ENCODE measurements at places on chromosomes 16 and 17.

GRCh38 chr16:69903865-69904415 is 47.2 kb upstream of the CLEC18A start:
- DNase-seq = no peak

DNA sequence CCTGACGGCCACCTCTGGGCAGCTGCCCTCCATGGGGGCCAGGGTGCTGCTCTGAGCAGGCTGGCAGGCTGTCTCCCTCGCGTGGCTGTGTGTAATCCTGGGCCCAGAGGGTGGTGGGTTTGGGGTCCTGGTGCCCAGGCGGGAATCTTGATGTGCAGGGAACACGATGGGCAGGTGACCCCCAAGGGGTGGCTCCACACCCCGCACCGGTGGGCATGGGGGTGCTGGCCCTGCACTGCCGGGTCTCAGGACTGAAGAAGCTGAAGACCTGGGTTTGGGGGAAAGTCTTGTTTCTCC is 8.6 kb downstream of the CHMP6 start:
- no peak for DNase-seq

DNA sequence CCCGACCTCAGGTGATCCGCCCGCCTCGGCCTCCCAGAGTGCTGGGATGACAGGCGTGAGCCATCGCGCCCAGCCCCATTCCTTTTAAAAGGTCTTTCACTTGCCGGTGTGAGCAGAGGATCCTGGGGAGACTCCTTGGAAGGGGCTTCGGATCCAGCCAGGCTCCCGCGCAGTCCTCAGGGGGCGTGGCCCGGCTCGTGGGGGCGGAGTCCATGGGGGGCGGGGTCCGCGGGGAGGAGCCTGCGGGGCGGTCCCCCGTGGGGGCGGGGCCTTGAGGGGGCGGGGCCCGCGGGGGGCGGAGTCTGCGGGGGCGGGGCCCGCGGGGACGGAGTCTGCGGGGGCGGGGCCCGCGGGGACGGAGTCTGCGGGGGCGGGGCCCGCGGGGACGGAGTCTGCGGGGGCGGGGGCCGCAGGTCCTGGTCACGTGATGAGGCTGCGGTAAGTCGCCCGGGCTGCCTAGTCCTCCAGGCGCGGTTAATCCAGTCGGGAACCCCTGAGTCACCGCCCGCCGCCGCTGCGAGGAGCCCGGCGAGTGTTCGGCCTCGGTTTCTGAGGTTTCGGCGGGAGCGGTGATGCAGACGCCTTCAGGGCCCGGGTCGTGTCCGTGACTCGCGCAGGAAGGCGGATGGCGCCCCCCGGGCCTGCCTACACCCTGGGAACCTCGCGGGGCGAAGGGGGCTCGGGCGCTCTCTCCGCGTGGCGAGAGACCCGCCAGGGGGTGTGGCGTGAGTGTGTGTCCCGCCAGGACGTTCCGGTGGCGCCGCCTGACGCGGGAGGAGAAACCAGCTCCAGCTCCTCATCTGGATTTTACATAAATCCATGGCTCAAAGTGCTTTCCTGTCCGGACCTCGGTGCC is 23.6 kb upstream of the ABR start:
- no peak for DNase-seq

GRCh38 chr17:67998466-67998865 is 2.2 kb upstream of the C17orf58 start:
- DNase-seq = no peak

DNA sequence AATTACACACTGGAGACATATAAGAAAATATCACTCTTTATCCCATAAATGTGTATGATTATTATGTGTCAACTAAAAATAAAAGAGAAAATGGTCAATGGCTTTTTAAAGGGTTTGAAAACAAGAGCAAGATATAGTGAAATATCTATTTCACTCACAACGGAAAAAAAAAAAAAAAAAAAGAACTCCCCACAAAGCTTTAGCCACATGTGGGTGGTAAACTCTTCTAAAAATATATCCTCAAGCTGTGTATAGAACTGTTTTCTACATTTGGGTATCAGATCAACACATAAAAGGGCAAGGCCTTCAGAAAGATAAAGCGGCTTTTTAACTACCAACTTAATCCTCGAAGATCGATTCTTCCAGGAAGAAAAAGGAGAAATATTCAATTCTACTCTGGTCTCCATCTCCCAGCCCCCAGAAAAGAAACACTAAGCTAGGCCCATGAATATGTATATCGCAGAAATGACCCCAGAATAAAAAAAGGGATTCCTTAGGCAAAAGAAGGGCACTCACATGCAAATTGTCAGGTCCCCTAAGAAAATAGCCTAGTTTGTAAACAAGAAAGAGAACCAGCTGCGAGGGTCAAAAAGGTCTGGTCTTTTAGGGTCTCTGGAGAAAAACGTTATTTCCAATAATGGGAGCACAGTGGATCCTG is 4.4 kb downstream of the LITAF start:
- DNase-seq = no peak

DNA sequence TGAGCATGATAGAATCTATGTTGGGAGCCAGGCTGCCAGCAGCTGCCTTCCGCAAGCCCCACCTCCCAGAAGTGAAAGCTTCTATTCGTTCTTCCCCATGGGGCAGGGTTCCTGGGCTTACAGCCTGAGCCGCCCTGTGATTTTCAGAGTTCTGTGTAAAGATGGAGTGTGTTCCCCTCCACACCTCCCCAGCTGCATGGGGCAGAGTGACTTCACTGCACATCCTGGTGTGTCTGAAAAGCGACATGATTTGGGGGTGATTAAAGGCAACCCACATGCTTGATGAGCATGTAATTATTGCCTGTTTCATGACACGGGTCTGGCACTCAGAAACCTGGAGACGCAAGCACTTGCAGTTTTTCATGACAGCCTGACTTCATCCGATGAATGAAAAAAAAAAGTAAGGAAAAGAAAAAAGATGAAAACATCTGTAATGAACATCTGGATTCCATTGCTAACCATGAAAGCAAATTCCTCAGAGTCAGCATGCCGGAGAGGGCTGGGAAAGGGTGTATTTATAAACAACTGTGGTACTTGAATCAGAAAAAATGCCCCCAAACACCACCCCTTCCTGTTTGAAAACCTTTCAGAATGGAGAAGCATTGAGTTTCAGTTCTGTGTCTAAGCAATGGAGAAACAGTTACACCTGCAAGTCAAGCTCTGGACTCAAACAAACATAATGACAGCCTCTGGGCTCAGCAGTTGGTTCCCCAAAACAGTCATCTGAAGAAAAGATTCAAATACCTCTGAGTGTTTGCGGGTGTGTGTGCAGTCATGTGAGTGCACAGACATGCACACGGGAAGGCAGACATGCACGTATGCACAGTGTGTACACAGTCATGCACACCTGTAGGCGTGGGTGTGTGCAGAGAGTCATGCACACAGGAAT is 266.0 kb downstream of the ENGASE start:
- DNase-seq = no peak

DNA sequence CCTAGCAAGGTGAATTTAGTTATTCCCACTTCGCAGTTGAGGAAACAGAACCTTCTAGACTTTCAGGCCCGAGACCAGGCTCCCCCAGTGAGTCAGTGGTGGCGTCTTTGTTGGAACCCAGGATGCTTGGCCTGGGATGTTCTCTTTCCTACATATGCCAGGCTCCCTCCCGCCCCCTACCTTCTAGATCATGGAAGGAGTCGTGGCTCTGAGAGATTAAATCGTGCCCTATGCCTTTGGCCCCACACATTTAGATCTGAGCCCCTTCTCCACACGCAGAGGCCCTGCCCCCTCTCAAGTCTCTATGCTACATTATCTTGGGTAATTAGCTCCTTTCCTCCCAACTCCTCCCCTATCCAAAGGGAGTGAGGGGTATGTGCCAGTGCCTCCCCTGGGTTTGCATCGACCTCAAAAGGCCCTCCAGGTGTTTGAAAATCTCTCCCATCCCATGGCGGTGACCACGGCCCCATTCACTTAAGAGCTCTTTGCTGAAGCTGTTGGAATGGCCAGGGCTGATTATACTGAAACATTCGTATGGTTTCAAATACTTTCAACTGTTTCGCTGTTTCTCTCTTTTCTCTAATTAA is 3.0 kb downstream of the NGFR start:
- no peak for DNase-seq

DNA sequence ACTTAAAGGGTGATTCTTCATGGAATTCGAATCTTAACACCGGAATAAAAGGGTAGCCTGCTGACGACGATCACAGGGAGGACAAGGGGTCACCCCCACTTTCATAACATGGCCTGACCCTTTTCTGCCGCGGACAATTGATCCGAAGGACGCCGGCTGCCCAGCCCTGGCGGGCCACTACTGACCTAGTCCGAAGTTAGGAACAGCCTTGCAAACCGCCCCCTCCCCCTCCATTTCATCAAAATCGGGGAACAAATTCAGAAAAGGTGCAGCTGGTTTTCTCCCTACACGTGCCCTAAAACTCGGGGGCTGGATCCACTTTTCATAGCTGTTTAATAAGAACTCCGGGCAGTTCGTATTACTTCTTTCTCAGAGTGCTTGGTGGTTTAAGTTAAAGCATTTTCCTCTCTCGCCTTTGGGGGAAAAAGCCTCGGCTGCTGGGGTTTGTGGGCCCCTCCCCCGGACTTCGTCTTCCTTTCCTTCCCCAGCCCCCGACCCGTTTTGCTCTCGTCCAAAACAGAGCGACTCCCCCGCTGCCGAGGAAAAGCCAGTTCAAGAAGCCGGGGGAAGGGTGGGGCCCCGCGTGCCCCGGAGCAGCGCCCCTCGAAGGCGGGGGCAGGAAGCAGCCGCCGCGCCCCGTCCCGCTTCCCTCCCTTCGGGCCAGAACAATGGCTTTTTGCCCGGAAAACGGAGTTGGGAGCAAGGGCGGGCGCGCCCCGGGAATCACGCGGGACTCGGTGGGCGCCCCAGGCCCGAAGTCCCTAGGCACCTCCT is 641 bp upstream of the CBX2 start:
- peak; percentile 75 for DNase-seq

GRCh38 chr16:53261276-53261675 is 173.0 kb upstream of the RBL2 start:
- no peak for DNase-seq

DNA sequence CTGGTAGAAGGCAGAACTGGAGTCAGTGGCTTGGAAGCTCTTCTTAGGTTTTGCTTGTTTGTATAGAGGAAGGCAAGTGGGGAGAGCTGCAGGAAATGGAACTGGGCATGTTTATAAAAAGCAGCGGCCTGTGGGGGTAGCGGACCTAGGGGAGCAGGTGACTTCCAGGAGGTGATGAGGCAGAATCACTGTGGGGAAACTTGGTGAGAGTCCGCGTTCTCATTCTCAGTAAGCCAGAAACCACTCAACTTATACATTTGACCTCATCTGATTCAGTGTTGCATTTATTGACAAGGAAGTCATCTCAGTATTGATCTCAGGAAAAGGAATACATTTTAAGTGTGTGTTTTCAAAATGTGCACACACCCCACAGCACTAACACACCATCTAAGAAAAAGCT is 299.8 kb downstream of the CNTNAP4 start:
- no peak for DNase-seq

GRCh38 chr16:79358188-79358587 is 242.3 kb downstream of the MAF start:
- no peak for DNase-seq

DNA sequence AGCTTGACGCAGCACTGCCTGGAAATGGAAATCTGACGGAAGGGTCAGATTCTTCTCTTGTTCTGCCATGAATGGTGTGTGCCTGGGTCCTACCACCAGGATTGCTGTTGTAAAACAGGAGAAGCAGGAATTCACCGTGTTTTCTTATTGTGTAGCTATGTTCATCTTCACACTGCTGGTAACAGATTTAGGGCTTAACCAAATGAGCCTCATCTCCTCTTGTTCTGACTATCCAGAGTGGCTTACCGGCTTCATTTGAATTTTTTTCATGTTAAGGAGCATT is 97.3 kb upstream of the CHMP6 start:
- no peak for DNase-seq

- DNase-seq = no peak
Measured at GRCh38 chr16:9846362-9847099, 335.7 kb downstream of the GRIN2A start.

GRCh38 chr16:83856792-83857191 is 42.1 kb upstream of the MLYCD start:
- DNase-seq = no peak

DNA sequence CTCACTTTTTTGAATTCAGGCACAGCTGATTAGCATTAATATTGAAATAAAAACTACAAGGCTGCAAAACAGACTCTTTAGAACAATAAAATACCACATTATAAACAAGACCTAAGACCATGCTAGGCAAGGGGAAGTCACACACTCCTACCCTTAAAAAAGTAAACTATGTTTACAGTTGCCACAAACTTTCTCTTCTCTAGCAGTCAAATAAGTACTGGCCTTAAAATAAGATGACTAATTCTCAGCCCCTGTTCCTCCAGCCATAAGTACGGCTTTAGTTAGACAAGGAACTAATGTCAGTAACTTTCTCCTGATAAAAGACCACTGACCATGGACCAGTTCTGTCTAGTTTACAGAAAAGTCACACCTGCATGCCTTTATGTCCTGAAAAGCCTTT is 19.5 kb upstream of the CPHXL start:
- no peak for DNase-seq
